Stimulated activated CD4-positive, alpha-beta T cell treated with anti-CD3 and anti-CD28 coated beads, TNF-alpha, amount 100 ng/mL, for 4 hours (primary cell): ENCODE measurements at places on chromosomes 5 and 9.

- DNase-seq: no peak
Observed at GRCh38 chr5:150485693-150486401, 22.1 kb upstream of the NDST1 start.

- DNase-seq: no peak
Observed at GRCh38 chr5:147898875-147899401, 7.4 kb downstream of the C5orf46 start.

- no peak for DNase-seq
Observed at GRCh38 chr5:132369007-132369473, 470 bp upstream of the SLC22A5 start.

DNA sequence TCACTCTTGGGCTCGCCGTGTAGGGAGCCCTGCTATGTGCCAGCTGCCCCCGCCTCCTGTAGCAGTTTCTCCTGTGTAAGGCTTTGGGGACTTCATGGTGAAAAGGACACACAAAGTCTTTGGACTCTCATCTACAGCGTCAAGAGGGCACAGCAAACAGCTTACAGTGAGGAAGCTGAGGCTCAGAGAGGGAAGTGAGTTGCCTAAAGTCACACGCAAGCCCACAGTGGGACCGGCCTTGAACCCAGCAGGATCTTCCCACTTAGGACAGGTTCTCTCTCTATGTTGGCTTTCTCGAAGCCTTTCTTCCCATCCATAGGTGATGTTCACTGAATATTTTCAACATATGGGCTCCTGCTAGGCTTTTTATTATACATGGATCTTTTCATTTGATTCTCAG is 9.8 kb upstream of the PRRX2 start:
- DNase-seq: no peak

GRCh38 chr5:88878976-88879375 is 4.0 kb downstream of the MEF2C start:
- DNase-seq: no peak

DNA sequence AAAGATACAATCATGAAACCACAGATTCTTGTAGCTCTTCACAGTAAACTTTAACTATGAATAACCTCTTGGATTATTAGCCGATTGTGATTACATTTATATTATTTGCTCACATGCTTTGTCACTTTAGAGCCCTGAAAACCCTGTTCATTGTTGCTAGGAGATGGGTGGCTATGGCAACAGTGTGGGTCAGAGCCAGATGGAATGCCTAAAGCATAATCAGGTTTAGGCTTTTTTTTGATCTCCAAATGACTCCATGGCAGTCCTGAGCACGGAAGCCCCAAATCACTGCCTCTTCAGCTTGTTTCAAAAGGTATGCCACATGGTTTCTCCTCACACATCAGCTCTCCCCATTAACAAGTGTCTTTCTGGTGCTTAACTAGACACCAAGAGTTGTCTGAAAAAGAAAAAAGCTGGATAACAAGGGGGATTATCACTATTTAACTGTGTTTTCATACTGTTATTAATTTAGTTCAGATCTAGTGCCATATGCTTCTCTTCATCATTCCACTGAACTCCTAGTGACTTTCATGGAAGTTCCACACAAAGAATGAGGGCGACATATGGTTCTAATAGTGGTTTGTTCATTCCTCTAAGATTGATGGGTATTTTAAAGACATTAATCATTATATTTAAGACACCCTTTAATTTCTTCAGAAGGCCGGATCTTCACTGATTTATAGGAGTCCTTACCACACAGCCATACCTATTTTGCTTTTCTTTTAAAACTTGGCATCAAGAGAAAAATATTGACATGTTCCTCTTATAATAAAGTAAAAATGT is 88.8 kb upstream of the PAM start:
- no peak for DNase-seq

- DNase-seq: no peak
Observed at GRCh38 chr5:2110137-2110933, 227.6 kb upstream of the IRX4 start.

GRCh38 chr9:5459289-5459829 is 9.0 kb downstream of the CD274 start:
- no peak for DNase-seq

- DNase-seq: no peak
Observed at GRCh38 chr5:169048181-169049125, 252.5 kb downstream of the SLIT3 start.

DNA sequence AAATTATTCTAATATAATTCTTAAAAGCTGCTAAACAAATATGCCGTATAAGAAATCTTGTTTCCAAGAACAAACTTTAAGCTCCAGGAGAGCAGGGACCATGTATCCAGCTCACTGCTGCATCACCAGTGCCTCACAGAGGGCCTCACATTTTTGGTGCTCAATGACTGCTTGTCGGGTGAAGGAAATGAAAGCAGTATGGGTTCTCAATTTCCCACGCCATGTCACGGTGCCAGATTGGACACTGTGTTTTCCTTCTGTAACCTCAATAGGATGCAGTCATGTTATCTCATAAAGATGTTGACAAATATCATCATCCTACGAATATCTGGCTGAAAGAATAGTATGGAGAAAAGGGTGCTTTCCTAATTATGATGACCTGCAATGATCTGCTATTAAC is 64.7 kb downstream of the POU5F2 start:
- DNase-seq: no peak

- no peak for DNase-seq
Observed at GRCh38 chr5:9125852-9126251, 420.0 kb downstream of the SEMA5A start.

DNA sequence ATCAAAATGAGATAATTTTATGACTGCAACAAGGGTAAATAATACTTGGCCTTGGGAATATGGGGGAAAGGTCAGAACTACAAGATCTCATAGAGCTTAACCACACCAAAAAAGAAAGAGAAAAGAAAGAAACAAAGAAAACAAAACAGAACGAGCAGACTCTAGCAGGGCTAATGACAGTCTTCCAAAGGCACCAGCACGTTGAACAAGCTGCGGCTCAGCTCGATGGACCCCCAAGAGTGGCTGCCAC is 689 bp downstream of the AK3 start:
- DNase-seq: no peak

- no peak for DNase-seq
Observed at GRCh38 chr5:14552017-14552416, 29.6 kb upstream of the OTULINL start.

GRCh38 chr9:5554254-5554653 is 43.9 kb downstream of the PDCD1LG2 start:
- DNase-seq: no peak

GRCh38 chr9:116546711-116547581 is 140.2 kb upstream of the TRIM32 start:
- DNase-seq: no peak

DNA sequence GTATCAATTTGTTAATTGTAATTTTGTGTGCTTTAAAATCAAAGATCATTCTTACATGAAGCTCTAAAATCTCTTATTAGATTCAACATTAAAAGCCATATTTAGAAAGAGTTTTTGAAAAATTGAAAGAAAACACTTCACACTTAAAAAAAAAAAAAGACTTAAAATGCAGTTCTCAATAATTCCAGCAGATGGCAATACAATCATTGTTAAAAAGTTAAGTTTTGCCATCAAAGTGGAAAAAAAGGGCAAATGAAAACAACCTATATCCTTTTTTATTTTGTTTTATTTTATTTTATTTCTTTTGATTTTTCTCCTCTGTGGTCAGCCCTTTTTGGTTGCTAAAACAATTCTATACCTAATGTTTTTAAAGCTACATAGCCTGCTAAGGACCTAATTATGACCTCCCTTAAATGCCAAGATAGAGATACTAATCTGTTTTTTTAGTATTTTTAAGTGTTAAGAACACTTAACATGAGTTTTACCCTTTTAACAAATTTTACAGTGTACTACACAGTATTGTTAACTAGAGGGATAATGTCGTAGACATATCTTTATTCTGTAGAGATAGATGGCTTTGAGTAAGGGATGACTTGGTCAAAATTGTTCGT is 154.2 kb upstream of the DAB2 start:
- no peak for DNase-seq

DNA sequence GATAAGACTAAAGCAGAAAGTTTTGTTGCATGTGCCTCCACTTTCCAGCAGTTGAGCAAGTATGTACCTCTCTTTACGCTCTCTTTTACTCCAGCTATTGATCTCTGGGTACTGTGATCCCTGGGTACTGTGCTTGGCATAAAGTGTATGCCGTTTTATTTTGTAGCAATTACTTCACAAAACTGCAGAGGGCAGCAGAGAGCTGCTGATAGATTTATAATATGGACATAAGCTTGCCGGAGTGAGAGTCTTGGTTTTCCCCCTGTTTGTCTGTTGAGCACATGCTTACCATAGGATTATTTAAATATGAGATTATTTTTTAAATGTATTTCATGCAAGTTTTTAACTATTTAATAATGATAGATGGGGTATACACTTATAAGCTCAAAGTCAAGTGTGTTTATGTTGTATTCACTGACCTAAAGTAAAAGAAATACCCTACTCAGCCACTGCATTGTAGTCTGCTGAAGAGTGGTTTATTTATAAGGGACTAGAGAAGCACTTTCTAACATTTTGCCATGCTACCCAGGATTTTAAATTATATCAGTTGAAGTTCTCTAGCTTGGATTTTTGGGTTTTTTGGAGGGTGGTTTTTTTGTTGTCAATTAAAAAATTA is 13.0 kb downstream of the TTC1 start:
- DNase-seq: no peak

DNA sequence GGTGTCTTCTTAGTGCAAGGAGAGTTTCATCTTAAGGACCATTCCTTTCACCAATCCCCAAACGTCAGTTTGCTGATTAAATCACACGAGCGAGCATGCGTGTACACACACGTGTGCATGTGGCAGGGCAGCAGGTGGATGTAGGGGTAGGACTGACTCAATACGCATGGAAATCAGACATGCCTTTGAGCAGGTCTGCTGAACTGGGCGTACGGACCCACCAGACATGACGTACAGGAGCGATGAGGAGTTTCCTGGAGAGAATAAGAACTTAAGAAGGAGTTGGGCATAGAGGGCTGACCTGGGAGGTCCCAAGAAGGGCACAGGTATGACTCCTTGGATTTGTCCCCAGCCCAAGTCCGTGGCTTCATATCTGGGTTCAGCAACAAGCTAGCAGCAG is 170.0 kb downstream of the FGF18 start:
- no peak for DNase-seq

GRCh38 chr9:71202931-71203330 is 81.5 kb upstream of the TRPM3 start:
- DNase-seq: no peak
